ENCODE measurements at places on chromosomes 6 and 20. TPM values are rescaled to one million over a fixed set of nuclear protein-coding genes. Genes with fewer than 3 reads are reported as not detected.

- no peak for DNase-seq
These were observed 378.1 kb upstream of the AGPAT4 start for GRCh38 chr6:161651949-161652348.

FARS2 gene
- total RNA-seq, result 15.2 TPM

GRCh38 chr6:163716690-163717089 is 302.2 kb downstream of the QKI start:
- no peak for DNase-seq

MUCL3 gene
- total RNA-seq, result not detected

GRCh38 chr6:163183806-163184205 is 230.7 kb upstream of the QKI start:
- no peak for DNase-seq

GRCh38 chr6:30489081-30490025 is at the start of gene HLA-E:
Gene HLA-E (plus strand): TSS chr6:30489509. CDS start chr6:30489532, 23 bp downstream.
- peak; percentile 85 for DNase-seq

PKHD1 gene
- 0.20 TPM for total RNA-seq

CALHM5 gene
- 0.20 TPM for total RNA-seq

- DNase-seq, result no peak
These were observed 13.6 kb downstream of the COL9A1 start for GRCh38 chr6:70289299-70289698.

- DNase-seq, result no peak
These were observed 103.1 kb upstream of the RIN2 start for GRCh38 chr20:19654921-19655320.

GRCh38 chr6:220721-221475 is 71.4 kb upstream of the DUSP22 start:
- DNase-seq, result no peak

DNA sequence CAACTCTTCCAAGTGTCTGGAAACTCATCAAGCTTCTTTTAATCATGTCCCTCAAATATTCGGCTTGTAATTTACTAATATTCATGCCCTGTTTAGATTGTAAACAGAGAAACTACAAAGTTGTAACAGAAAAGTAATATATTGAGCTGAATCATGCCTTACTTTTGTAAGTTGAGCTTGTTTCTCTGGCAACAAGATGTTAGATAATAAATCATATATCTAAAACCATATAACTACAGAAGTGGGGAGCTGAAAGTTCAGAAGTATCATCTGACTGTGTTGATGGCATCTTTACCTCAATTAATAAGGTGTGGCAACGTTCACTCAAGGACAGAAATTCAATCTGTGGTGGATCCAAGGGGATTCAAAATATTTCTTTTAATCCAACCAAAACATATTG is 263.9 kb downstream of the PLCB1 start:
- DNase-seq, result no peak

NDRG3 gene
- 50.9 TPM for total RNA-seq

- no peak for DNase-seq
These were observed 2.9 kb upstream of the SPINT3 start for GRCh38 chr20:45518282-45518681.

DNA sequence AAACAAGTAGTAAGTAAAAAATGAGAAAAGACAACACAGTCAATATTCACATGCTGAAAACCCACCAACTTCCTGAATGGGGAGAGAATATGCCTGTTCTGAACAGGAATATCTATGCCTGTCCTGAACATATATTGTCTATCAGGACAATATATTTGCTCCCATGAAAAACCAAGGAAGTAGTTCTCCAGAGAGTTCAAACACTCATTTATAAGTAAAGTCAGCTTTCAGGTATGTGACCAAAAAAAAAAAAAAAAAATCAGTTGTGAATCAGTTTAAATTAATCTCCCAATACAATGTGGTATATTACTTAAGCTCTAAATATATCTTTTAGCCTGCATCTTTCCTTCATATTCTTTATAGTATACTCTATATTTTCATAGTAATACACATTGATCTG is 119.5 kb downstream of the MYB start:
- no peak for DNase-seq

PDE10A gene
- 1.7 TPM for total RNA-seq

NFATC2 gene
- 6.2 TPM for total RNA-seq

GRCh38 chr6:144568241-144568640 is 283.1 kb downstream of the UTRN start:
- DNase-seq, result no peak

SLC17A1 gene
- total RNA-seq, result not detected

GRCh38 chr6:56652994-56653393 is 10.3 kb upstream of the DST start:
- DNase-seq, result no peak

RAMACL gene
- total RNA-seq, result 0.66 TPM

C20orf96 gene
- total RNA-seq, result 6.8 TPM

SLC22A1 gene
- 2.4 TPM for total RNA-seq

TPBG gene
- total RNA-seq, result 11.7 TPM

- DNase-seq, result no peak
These were observed 40.0 kb downstream of the HEBP2 start for GRCh38 chr6:138443979-138444378.

GFRA4 gene
- not detected for total RNA-seq

- DNase-seq, result no peak
These were observed 3.2 kb upstream of the MCCD1 start for GRCh38 chr6:31525553-31525931.

GRCh38 chr6:56786256-56786655 is 143.6 kb upstream of the DST start:
- DNase-seq, result no peak

DNA sequence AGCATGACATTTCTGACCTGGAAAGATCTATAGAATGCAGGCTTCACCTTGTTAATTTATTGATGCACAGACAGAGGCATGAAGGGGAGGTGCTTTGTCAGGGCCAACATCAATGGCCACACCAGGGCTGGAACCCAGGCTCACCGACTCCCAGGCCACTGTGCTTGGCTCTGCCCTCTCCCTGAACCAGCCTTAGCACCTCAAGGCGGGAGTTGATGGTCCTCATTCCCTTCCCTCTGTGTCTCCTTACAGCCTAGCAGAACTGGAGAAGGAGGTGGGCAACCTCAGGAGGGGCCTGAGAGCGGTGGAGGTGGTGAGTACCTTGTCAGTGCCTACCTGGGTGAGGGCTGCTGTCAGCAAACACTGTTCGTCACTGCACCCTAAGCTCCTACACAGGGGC is 35.6 kb downstream of the MOCS1 start:
- DNase-seq, result no peak

- no peak for DNase-seq
These were observed 42.0 kb downstream of the UQCC1 start for GRCh38 chr20:35369804-35370203.

OR12D3 gene
- total RNA-seq, result not detected
